Left hindlimb (tissue), 1 donor: ENCODE measurements at places on chromosomes 5 and 9.

GRCh38 chr9:30774326-30774725, 1610.1 kb upstream of the ACO1 start:
- no peak for DNase-seq

- DNase-seq = no peak
Observed at GRCh38 chr9:33167972-33168461, 881 bp upstream of the B4GALT1 start.

GRCh38 chr9:37005517-37006140, 28.4 kb downstream of the PAX5 start:
- no peak for DNase-seq

DNA sequence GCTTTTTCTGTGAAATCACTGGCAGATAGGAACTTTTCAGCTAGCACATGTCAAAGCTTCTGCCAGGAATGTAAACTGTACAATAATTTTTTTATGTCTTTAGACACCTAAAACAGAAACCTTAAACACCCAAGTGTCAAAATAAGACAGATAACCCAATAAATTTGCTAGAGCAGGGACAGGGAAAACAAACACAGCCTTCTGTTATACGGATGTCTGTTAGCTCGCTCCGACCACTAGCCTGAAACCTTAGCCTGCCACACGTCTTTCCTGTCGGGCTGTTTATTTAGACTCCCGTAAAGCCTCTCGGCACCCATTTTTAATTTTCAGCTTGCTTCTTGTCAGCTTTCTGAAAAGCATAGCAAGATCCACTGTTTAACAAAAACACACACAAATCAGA, 355.4 kb upstream of the SLC24A2 start:
- DNase-seq = no peak

DNA sequence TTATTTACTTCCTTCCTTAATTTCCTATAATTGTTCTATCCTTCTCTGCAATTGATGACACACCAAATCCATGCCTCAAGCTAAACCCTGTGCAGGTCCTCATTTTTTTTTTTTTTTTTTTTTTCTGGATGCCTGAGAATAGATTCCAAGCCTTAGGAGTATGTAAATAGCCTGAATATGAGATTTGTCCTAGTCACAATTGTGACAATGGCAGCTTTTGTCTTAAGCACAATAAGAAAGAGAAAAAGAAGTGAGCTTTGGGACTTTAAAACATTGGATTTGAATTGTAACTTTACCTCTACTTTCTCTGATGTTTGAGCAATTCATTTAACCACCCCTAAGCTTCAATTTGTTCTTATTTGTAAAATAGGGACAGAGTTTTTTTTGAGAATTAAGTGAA, 280.5 kb downstream of the TUSC1 start:
- DNase-seq = no peak
